Stimulated activated CD4-positive, alpha-beta T cell treated with anti-CD3 and anti-CD28 coated beads, Interleukin-4, amount 100 ng/mL, for 4 hours (primary cell): ENCODE measurements at places on chromosomes 16 and 17.
A peak's percentile ranks its signal among the peaks of the same experiment; 100 is the strongest.

DNA sequence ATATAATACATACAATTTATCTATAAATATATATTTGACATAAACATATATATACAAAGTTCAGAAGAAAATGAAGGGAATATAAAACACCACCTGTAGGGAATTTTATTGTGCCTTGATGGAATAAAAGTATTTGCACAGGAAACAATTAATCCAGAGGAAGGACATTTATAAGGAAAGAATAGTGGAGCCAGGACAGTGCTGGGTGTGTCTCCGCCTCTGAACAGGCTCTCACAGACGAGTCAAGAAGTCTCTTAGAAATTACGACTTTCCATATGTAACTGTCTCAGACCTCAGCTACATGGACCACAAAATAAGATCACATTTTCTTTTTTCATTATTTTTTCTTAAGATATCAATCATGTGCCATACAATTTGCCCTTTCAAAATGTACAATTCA is 93.9 kb downstream of the TMEM114 start:
- no peak for DNase-seq

- DNase-seq = no peak
Measured at GRCh38 chr17:10135539-10136257, 62.7 kb downstream of the GAS7 start.

GRCh38 chr16:1105888-1106620 is 10.0 kb upstream of the C1QTNF8 start:
- DNase-seq = peak; percentile 28

GRCh38 chr17:64622931-64623654 is 39.0 kb downstream of the SMURF2 start:
- DNase-seq = no peak

DNA sequence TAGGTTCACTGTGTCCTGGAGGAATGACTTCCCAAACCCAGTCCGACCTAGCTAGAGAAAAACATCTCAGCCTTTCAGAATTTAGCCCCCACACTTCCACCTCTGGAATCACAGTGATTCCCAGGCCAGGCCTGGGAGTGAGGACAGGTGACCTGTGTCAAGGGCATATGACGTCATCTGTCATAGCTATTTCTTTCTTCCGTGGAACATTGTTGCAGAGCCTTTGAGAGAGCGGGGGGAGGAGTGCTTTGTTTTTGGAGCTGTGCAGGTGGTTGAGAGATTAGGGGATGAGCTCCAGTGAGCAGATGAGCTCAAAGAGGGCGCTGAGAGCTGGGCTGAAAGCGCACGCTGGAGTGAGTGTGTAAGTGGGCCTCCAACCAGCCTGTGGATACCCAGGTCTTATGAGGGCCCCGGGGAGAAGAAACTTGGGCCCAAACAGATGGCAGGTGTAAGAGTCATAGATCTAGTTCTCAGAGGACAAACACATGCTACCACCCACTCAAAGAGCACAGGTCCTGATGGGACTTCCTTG is 344.8 kb downstream of the SNX29 start:
- DNase-seq = no peak

GRCh38 chr17:20935740-20936139 is 107.1 kb downstream of the USP22 start:
- DNase-seq = no peak

DNA sequence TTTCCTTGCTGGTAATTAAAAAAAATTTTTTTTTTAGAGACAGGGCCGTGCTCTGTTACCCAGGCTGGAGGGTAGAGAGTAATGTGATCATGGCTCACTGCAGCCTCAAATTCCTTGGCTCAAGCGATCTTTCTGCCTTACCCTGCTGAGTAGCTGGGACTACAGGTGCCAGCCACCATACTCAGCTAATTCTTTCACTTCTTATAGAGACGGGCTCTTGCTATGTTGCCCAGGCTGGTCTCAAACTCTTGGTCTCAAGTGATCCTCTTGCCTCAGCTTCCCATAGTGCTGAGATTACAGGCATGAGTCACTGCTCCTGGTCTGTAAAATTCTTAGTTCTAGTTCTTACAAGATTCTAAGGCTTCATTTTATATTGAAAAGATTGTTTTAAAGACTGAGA is 11.1 kb downstream of the SMIM36 start:
- no peak for DNase-seq

DNA sequence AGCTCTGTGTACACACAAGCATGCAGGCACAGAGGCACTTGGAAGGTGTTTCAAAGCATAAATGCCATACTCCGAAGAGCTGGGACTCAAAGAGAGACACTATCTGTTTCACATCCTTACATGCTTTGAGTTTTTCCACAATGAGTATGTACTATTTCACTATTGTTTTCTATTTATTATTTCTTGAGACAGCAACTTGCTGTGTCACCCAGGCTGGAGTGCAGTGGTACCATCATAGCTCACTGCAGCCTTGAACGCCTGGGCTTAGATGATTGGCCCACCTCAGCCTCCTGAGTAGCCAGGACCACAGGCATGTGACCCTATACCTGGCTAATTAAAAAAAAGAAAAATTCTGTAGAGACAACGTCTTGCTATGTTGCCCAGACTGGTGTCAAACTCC is 31.6 kb downstream of the CYB5D2 start:
- DNase-seq = no peak

- DNase-seq = no peak
Measured at GRCh38 chr17:41254861-41255260, 323 bp upstream of the KRTAP9-9 start.

DNA sequence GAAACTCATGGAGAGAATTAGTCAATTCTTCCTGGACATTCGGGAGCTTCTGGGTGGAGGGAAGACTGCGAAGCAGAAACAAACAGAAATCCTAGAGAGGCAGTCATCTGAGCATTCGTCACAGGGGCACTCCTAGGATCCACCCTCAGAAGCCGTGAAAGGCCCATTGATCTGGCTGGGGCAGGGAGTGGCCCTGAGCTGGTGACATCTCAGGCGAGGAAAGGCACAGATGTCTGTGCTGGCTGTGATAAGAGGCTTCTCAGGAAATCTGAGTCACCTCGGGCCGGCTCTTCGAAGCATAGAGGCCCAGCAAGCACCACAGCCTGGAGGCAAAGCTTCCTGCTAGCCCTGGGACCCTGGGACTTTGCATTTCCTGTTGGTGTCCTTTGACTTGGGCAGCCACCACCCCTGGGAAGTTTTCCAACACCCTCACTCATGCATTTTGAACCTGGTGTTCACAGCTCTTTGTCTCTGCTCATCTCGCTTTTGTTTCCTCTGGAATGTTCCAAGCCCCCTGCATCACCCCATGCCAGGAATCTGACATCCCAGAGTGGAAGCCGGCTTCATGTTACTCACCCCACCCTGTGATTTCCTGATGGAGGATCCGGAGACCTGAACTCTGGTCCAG is 23.3 kb upstream of the CDRT4 start:
- DNase-seq = no peak

DNA sequence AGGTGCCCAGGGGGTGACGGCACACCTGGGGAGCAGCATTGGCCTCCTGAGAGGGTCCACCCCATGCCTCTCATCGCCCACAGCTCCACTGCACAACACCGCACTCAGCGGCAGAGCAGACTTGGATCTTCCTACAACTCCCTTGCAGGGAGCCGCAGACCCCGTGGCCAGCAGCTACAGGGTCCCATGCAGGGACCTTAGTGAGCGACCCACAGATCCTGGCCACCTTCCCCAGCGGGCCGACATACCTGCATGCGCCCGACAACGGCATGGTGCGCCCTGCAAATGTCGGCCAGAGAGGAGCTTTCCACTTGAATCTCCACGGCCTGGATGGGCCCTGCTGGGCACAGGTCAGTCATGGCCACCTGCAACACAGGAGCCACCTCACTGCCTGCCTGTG is 8.4 kb downstream of the FAAP100 start:
- DNase-seq = no peak

DNA sequence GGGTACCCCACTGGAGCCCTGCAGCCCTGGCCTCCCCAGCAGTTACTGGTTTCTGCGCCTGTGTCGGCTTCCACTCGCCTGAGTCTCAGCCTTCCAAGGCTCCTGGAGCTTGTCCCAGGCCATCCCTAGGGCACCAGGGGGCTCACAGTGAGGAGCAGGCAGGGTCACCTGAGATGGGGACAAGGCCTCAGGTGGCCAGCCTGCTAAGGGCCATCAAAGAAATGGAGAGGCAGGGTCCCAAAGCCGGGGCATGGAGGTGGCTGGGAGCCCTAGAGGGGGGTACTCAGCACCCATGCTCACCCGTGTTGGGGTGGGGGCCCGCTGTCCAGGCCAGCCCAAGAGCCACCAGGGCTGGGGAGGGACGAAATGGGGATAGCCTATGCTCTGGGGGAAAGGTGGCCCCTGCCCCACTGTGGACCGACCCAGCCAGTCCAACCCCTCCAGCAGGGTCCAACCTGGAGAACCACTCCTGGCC is 1.3 kb downstream of the FASN start:
- DNase-seq = peak; percentile 5

GRCh38 chr16:80666378-80667250 is 125.8 kb downstream of the DYNLRB2 start:
- no peak for DNase-seq

GRCh38 chr17:76385892-76386786 is 1.7 kb downstream of the SPHK1 start:
- DNase-seq = peak; percentile 78

DNA sequence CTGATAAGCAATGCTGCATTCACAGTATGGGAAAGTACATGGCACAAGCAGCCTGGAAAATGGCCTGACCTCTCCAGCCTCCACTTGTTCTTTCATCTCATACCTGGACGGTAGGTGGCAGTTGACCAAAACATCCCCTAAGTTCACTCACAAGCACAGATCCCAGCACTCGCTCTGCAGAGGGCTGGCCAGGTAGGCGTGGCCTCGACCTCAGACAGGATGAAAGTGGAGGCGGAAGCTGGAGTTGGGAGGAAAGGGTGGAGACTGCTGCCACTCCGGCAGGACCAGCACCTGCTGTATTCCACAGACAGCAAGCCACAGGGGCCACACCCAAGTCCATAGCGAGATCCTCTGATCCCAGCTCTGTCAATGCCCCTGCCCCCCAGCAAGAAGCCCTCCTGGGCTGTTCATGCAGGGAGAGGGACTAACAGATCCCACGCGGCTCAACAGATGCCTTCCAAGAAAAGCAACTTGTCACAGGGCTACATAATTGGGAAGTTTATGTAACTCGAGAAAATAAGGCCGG is 31.3 kb downstream of the ZCCHC14 start:
- no peak for DNase-seq

GRCh38 chr17:21263376-21263775 is 10.2 kb upstream of the NATD1 start:
- DNase-seq = no peak

GRCh38 chr16:88850531-88851199 is 6.1 kb downstream of the GALNS start:
- no peak for DNase-seq

GRCh38 chr16:84143784-84144199 is 1.2 kb downstream of the HSDL1 start:
- no peak for DNase-seq

GRCh38 chr16:86798247-86799041 is 220.1 kb downstream of the FOXL1 start:
- DNase-seq = no peak

GRCh38 chr16:68767581-68767980 is 30.5 kb downstream of the CDH1 start:
- DNase-seq = no peak

DNA sequence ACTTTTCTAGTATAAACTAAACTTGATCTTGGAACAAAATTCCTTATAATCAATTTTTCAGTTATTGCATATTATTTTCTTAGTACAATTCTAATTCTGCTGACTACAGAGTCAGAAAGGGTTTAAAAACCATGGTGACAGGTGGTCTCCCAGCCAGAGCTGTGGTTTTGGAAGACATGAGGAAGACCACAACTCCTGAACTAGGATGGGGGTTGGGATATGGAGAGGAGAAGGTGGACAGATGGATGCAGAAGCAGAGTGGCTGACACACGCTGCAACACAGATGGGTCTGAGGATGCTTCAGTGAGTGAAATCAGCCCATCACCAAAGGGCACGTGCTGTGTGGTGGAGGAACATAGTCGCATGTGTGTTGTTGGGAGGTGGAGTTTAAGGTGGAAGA is 187.7 kb downstream of the LGALS9B start:
- DNase-seq = no peak
